Tongue (tissue), 3 donors: ENCODE measurements at places on chromosomes 5 and 9.

- DNase-seq = peak; percentile 64
These were observed 664.2 kb upstream of the ZNF608 start for GRCh38 chr5:125410537-125411070.

- DNase-seq = peak; percentile 90
These were observed 101.9 kb downstream of the F2RL2 start for GRCh38 chr5:76521240-76521758.

GRCh38 chr5:143674469-143674786, 137.5 kb upstream of the HMHB1 start:
- DNase-seq = no peak

DNA sequence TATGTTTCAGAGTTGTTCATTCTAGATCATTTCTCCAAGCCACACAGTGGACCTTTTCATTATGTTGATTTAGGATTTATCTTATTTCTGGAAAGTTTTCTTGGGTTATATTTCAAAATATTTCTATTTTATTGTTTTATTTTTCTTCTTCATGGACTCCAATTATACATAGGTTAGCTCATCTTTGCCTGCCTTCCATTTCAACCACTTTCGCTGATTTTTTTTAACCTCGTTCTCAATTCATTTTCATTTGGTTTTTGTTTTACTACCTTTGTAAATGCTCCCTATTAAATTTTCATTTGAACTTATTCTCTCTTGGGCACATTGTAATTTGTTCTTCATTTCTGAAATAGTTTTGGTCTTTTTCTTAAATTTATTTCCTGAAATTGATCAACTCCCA, 169.0 kb upstream of the PITX1 start:
- no peak for DNase-seq

DNA sequence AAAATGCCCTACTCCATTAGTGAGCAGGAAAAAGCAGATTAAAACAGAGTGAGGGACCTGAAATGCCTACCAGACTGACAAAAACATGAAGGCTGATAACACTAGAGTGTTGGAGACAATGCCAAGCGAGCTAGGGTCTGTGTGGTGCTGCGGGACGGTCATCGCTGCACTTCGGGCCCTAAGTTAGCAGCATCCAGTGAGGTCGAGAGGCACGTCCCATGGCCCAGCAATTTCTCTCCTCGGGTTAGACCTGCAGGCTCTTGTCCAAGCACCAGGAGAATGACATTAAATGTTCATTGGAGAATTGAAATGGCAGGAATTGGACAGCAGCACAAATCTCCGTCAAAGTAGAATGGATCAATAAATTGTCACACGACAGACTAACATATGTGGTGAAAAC, 5.3 kb upstream of the CACNA1B start:
- no peak for DNase-seq

- DNase-seq = no peak
These were observed 25.2 kb downstream of the SKP2 start for GRCh38 chr5:36177154-36177553.
